ENCODE measurements at places on chromosomes 5 and 9.
A peak's percentile ranks its signal among the peaks of the same experiment; 100 is the strongest.

DNA sequence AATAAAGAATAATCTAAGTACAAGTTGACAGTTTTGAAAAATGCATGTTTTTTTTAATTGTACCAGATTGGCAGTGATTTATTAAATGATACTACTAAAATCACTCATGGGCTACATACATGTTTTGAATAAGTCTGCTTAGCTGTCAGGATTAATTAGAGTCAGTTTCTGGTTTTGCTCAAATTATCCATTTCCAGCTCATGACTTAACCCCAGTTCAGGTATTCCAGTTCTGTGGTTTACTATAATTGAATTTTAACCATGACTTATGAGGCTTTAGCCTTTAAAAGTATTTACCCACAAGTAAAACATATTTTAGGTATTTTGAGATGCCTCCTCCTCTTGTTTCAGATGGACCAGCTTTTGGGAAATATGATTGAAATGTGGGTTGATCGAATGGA, 17.8 kb upstream of the LRRC70 start:
- DNase-seq, result no peak

GRCh38 chr9:93264338-93265125, 80.6 kb downstream of the WNK2 start:
- DNase-seq, result no peak

DNA sequence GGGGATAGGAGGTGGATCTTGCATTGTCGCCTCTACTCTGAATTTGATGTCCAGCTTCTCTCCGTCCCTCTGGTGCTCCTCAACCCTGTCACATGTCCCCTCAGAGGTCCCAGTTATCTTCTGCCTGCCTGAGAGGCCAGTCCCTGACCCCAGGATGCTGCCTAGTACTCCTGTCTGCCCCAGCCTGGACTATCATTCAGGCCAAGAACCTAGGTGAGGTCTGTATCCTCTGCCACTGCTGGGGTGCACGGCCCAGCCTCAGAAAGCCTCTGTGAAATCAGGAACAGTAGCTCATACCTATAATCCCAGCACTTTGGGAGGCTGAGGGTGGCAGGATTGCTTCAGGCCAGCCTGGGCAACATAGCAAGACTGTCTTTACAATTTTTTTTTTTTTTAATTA, 8.6 kb downstream of the SPINK4 start:
- DNase-seq, result no peak

- DNase-seq, result no peak
Measured at GRCh38 chr9:126403397-126403796, 76.8 kb downstream of the MVB12B start.

- no peak for DNase-seq
Measured at GRCh38 chr5:17294639-17295311, 77.3 kb downstream of the BASP1 start.

- no peak for DNase-seq
Measured at GRCh38 chr5:83955916-83956315, 235.3 kb upstream of the HAPLN1 start.

DNA sequence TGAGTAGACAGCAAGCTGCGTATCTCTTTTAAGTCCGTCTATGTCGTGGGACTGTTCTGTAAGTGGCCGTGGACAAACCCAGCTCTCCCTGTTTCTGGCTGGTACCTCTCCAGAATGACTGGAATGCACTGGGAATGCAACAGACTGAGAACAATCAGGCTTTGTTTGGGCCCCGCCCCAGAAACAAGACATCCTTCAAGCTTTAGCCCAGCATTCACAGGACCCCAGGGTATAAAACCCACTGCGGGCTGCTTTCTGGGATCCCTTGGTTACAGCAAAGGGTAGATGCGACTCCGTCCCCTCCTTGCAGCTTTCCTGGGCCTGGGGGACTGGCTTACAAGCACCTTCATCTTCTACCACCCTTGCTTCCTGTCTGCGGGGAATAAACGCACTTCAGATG, 45.6 kb upstream of the SPTLC1 start:
- no peak for DNase-seq

- DNase-seq, result no peak
Measured at GRCh38 chr9:27029186-27029585, 23.7 kb upstream of the LRRC19 start.

DNA sequence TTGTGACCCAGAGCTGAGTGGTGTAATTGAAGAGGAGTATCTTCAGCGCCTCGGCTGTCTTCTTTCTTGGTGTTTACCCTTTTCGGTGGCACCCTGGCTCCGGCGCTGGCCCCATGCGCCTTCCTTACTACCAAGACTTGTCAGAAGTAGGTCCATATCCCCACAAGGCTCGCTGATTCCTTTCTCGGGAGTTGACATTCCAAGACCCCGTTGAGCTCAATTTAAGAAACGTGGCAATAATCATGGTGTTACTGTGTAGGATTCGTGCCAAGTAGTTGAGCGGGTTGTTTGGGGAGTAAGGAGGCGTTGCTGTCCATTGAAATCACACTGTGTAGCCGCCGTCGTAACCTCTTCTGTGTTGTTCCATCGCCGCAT, 795 bp downstream of the NDUFAF2 start:
- DNase-seq, result no peak

DNA sequence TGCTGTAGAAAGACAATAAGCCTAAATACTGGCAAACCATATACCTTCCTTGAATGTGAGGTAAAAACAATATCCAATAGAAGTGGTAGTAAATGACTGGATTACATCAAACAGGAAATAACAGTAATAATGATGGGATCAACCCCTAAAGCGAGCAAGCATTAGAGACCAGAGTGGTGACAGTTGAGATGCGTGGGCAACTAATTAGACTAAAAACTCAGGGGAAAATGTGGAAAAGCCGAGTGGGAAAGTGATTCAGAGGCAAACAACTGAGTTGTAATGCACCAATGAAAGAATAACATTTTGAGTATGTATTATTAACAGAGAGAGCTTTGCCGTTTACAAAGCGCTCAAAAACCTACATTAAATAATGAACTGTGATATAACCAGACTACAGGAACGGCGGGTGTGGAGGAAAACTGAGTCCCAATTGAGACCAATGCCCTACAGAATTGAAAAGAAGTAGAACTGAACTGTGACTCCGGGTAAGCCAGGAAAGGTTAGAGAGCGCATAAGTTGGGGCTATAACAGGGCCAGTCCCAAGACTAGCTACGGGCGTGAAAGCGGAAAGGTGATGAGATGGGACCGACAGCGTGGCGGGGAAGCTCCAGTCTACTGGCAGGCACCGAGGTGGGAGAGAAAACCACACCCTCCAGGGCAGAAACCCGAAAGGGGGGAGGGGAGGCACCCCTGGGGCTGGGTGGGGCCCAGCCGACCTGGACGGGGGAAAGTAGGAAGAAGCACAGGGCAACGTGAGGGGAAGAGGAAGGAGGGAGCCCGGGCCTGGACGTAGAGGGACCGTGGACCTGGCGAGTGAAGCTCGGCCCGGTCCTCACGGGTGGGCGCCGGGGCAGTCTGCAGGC, 592 bp downstream of the UBAP2 start:
- peak; percentile 29 for DNase-seq

- DNase-seq, result no peak
Measured at GRCh38 chr9:76629205-76629990, 134.8 kb upstream of the PCA3 start.

GRCh38 chr5:148666353-148666752, 12.0 kb upstream of the HTR4 start:
- DNase-seq, result no peak

GRCh38 chr5:151214614-151215545, 9.0 kb downstream of the CCDC69 start:
- no peak for DNase-seq

- no peak for DNase-seq
Measured at GRCh38 chr5:10719965-10720364, 41.1 kb downstream of the DAP start.

DNA sequence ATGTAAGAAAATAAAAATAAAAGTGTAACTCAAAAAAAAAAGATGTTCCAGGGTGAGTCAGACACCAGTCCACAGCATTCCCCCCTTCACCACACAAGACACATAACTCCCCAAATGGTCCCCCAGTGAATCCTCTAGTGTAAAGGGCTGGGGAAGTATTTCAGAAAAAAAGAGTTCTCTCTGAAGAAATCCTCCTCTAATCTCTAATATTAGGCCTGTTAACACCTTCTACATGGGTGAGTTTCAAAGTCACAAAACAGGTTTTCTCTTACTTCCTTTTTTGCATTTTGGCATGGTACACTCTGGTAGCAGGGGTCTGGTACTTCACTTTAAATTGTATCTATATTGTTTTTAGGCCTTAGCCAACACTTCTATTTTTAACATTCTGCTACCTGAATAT, 28.2 kb downstream of the RNF145 start:
- DNase-seq, result no peak

- no peak for DNase-seq
Measured at GRCh38 chr9:6034954-6035353, 19.5 kb upstream of the RANBP6 start.

- DNase-seq, result peak; percentile 19
Measured at GRCh38 chr5:55231029-55231918, 2.1 kb downstream of the CCNO start.

DNA sequence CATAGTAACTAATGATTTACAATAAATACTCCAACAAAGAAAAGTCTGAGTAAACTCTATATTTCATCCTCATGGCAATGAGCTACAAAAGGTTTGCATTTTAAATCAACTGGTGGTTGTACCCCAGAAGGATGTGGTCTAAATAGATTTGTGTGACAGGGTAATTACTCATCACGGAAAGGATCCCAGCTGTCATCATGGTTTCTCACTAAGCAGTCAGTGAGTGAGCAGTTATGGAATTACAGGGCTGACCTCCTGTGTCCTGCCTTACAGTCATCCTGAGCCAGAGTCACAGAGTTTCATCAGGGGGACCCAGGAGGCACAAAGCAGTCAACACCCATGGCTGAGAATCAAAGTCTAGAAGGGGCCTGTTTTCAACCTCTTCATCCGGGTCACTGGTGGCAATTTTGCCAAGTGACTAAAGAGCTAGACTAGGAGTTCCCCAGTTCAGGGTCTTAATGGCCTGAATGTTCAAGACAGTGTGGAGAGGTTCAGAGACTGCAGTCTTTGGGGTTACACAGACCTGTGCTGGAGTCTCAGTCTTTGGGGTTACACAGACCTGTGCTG, 210.7 kb upstream of the SLC24A2 start:
- no peak for DNase-seq

DNA sequence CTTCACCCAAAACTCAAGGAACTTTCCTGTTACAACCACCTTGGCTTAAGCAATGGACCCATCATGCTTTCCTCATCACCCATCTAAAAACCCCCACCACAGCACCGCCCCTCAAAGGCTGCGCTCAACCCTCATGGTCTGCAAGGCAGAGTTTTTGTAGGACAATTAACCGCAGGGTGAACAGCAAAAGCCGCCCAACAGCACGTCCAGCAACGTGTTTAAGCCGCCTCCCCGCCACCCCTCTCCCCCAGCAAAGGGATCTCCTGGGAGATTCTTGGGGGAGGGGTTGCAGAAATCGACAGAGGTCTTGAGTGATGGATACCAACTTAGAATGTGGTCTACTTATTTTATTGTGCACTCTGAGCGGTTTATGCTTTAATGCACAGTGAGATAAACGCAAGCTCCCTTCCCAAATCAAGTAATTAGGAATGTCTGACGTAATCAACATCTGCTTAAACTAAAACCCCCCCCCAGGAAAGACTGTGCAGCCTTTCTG, 1.9 kb downstream of the ROR2 start:
- no peak for DNase-seq

DNA sequence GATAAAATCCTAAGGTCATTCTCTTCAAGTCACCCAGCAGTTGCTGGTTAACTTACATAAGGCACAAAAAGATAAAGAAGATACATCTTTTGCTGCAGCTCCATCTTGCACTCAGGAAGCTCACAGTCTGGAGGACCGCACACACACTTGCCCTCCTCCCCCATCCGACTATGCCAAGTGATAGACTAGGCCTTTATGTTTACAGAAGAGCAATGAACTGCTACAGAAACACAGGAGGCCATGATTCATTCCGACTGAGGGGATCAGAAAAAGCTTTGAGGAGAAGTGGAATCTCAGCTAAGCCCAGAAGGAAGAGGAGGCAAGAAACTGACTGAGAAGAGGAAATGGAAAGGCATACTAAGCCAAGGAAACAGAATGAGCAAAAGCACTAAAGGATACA, 17.4 kb downstream of the NRG2 start:
- DNase-seq, result no peak

GRCh38 chr9:109449036-109449798, 48.9 kb downstream of the PTPN3 start:
- DNase-seq, result no peak

GRCh38 chr9:33719581-33720374, 75.6 kb upstream of the PRSS3 start:
- peak; percentile 86 for DNase-seq

DNA sequence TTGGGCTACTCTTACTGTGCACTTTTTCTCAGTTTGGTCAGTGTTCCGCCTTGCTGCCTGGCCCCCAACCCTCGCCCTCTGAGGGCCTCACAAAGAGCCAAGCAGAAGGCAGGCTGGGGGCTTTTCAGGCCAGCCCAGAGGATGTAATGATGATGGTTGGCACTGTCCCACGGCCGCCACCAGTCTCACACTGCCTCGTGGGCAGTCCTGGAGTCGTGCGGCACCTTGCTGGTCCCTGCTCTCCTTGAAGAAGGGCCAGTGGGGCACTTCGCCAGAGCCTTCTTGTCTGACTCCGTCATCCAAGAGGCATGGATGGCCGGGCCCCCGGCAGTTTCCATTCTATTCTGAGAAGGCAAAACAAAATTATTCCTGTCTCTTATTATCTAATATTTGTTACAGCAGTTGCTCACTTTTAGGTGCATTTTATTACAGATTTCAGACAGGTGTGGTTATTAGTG, 21.0 kb downstream of the TENT4A start:
- no peak for DNase-seq

Measured in COR-L47 (cell line).